ENCODE measurements at places on chromosomes 6 and 20. TPM values are rescaled to one million over a fixed set of nuclear protein-coding genes. Genes with fewer than 3 reads are reported as not detected.
A peak's percentile ranks its signal among the peaks of the same experiment; 100 is the strongest.

GRCh38 chr6:13563009-13563408 lies 11.4 kb upstream of the SIRT5 start:
- no peak overlapping the region for H3K27ac ChIP-seq
- no peak for DNase-seq
- H3K4me3 ChIP-seq, result no peak overlapping the region
- H3K27me3 ChIP-seq, result peaks cover 10% of the 10 kb centered on the region
- no peaks in the 10 kb centered on the region for H3K36me3 ChIP-seq

Gene DTNBP1
- 21.5 TPM for total RNA-seq

DNA sequence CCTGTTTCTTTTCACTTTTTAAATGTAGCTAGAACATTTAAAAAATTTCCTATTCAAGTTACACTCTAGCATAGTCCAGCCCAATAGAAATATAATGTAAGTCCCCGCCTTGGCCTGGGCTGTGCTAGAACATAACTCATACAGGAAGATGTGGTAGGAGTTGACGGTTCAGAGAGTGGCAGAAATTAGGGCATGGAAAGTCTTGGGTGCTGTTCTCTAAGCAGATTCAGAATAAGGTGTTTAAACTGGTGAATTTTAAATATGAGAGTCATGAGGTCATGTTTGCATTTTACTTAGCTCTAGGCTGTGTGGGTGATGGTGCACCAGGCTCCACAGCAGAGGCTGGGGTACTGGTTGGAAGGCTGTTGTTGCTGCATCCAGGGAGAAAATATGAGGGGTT lies 256.5 kb downstream of the FARS2 start:
- DNase-seq, result no peak
- H3K27ac ChIP-seq, result peak overlapping the region; percentile 61
- no peaks in the 10 kb centered on the region for H3K36me3 ChIP-seq

Gene HLA-B
- 3,852 TPM for total RNA-seq

Gene GMNN
- total RNA-seq, result 81.0 TPM

DNA sequence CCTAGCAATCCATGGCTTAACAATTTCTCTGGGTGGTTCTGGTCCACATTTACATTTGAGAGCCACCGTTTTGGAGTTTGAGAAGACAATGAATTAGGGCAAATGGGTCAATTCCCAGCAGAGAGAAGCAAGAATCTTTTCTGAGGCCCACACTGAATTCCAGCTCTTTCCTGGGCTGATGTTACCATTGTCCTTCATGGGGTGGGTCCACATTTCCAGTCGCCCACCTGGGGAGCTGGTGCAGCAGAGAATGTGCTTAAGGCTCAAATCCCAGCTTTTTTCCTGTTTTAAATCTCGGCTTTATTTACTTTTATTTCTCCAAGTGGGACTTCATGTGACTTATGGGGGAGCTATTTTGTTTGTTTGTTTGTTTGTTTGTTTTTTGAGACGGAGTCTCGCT lies 44.2 kb upstream of the TFAP2C start:
- H3K36me3 ChIP-seq, result no peaks in the 10 kb centered on the region
- H3K27ac ChIP-seq, result no peak overlapping the region
- peaks cover 12% of the 10 kb centered on the region for H3K27me3 ChIP-seq
- no peaks in the 10 kb centered on the region for H3K4me1 ChIP-seq
- DNase-seq, result no peak

- H3K27ac ChIP-seq, result no peak overlapping the region
- H3K4me3 ChIP-seq, result no peak overlapping the region
- no peak for DNase-seq
- peaks cover 7% of the 10 kb centered on the region for H3K27me3 ChIP-seq
These were observed 159.2 kb downstream of the RPS12 start for GRCh38 chr6:132973514-132973993.

GRCh38 chr6:105375797-105376196 lies 27.1 kb downstream of the PREP start:
- H3K27ac ChIP-seq, result no peak overlapping the region
- no peak for DNase-seq
- H3K4me3 ChIP-seq, result no peak overlapping the region
- peaks cover 6% of the 10 kb centered on the region for H3K36me3 ChIP-seq
- no peaks in the 10 kb centered on the region for H3K27me3 ChIP-seq

DNA sequence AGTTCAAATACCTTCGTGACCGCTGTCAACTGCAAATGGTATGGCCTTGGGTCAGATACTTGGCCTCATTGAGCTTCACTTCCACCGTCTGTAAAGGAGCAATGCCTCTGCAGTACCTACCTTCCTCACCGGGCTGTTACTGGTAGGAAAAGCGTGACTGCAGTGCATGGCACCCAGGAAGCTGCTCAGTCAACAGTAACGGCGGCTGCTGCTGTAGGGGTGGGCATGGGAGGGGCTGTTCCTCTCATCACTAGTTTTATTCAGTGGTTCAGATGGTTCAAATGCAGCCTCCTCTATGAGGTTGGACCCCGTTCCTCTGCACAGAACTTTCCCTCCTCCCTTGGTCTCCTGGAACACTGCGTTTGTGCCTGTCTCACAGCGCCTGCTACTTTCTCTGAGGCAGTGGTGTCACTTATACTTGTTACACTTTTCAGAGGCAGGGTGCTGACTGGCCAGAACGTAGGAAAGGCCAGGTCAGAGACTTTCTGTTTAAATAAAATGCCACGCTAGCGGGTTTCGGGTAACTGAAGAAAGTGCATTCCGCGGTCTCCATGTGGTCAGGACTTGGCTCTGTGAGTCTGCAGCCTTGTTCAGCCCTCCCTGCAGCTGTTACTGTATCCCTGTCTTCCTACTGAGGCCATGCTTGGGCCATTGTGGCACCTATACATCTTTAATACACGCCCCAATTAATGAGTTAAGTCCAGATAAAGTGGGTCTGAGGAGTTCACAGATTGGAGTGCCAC lies 279.6 kb downstream of the NRN1 start:
- no peaks in the 10 kb centered on the region for H3K27me3 ChIP-seq
- no peak for DNase-seq
- no peak overlapping the region for H3K4me3 ChIP-seq
- H3K4me1 ChIP-seq, result peaks cover 26% of the 10 kb centered on the region

DNA sequence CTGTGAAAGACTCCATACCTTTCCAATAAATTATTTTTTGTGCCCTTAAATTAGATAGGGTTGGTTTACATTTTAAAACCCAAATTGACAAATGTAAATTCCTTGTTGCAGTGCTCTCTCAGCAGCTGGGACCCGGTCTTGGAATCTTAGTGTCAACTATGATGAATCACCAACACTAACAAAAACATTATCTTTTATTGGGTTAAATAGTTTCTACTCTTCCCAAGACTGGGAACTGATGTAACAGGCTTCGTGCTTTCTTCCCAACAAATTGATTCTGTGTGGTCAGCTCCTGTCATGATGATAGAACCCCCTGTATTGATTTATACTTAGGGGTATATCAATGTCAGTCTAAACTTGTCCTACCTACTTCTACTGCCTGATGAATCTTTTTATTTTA lies 23.2 kb upstream of the AHI1 start:
- peaks cover 8% of the 10 kb centered on the region for H3K4me1 ChIP-seq
- no peak overlapping the region for H3K4me3 ChIP-seq
- H3K27me3 ChIP-seq, result no peaks in the 10 kb centered on the region
- DNase-seq, result no peak
- H3K27ac ChIP-seq, result no peak overlapping the region
- no peaks in the 10 kb centered on the region for H3K36me3 ChIP-seq

Gene PAK5
- total RNA-seq, result not detected

GRCh38 chr20:59958123-59958522 lies at the start of gene CDH26:
CDH26 (plus strand) TSS chr20:59958423; CDS start chr20:59958727, 304 bp downstream.
- no peak for DNase-seq
- H3K4me3 ChIP-seq, result no peak within 1 kb of the TSS
- no peaks in the 10 kb centered on the region for H3K36me3 ChIP-seq
- no peaks in the 10 kb centered on the region for H3K27me3 ChIP-seq
- H3K27ac ChIP-seq, result no peak within 1 kb of the TSS

GRCh38 chr20:45798935-45799642 lies 7.3 kb downstream of the DNTTIP1 start:
- H3K27ac ChIP-seq, result peak overlapping the region; percentile 30
- H3K4me1 ChIP-seq, result peaks cover 20% of the 10 kb centered on the region
- no peaks in the 10 kb centered on the region for H3K27me3 ChIP-seq
- peak overlapping the region; percentile 34 for H3K4me3 ChIP-seq
- H3K36me3 ChIP-seq, result peaks cover 27% of the 10 kb centered on the region

- H3K36me3 ChIP-seq, result no peaks in the 10 kb centered on the region
- H3K4me3 ChIP-seq, result no peak overlapping the region
- H3K27ac ChIP-seq, result no peak overlapping the region
- H3K4me1 ChIP-seq, result no peaks in the 10 kb centered on the region
- peaks cover 31% of the 10 kb centered on the region for H3K27me3 ChIP-seq
- no peak for DNase-seq
These were observed 50.7 kb upstream of the SIRPA start for GRCh38 chr20:1844325-1845162.

GRCh38 chr6:147888374-147888773 lies 379.9 kb downstream of the SAMD5 start:
- no peak overlapping the region for H3K4me3 ChIP-seq
- H3K27ac ChIP-seq, result no peak overlapping the region
- no peaks in the 10 kb centered on the region for H3K4me1 ChIP-seq
- no peak for DNase-seq
- no peaks in the 10 kb centered on the region for H3K27me3 ChIP-seq
- no peaks in the 10 kb centered on the region for H3K36me3 ChIP-seq

Gene ANKRD66
- total RNA-seq, result not detected

DNA sequence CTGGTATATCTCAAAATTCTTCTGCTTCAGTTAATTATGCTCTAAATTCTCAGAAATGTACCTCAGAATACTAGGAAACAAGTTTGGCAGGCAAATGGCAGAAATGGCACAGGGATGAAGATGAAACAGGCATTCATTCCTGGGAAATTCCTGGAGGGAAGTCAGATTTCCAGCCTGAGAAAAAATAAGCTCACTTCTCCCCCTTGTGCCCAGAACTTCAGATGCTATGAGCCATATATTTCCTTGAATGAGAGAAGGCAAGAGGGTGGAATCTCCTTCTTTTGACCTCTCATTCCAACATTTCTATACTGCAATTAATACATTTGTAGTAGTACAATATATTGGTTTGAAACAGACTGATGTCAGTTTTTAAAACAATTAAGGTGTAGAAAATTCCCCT lies 22.8 kb downstream of the RGS17 start:
- H3K4me3 ChIP-seq, result no peak overlapping the region
- no peak for DNase-seq
- H3K27me3 ChIP-seq, result peaks cover 12% of the 10 kb centered on the region

- no peaks in the 10 kb centered on the region for H3K4me1 ChIP-seq
- H3K36me3 ChIP-seq, result peaks cover 6% of the 10 kb centered on the region
- peaks cover 5% of the 10 kb centered on the region for H3K27me3 ChIP-seq
- no peak overlapping the region for H3K4me3 ChIP-seq
- no peak overlapping the region for H3K27ac ChIP-seq
- no peak for DNase-seq
These were observed 99.6 kb upstream of the SLC22A16 start for GRCh38 chr6:110575925-110576463.

GRCh38 chr6:2945153-2945452 lies 26.3 kb downstream of the SERPINB6 start:
- DNase-seq, result no peak
- H3K36me3 ChIP-seq, result peaks cover 26% of the 10 kb centered on the region
- H3K27me3 ChIP-seq, result no peaks in the 10 kb centered on the region
- peaks cover 56% of the 10 kb centered on the region for H3K4me1 ChIP-seq

- H3K27me3 ChIP-seq, result no peaks in the 10 kb centered on the region
- no peak for DNase-seq
- no peak overlapping the region for H3K4me3 ChIP-seq
- no peaks in the 10 kb centered on the region for H3K36me3 ChIP-seq
- no peak overlapping the region for H3K27ac ChIP-seq
These were observed 84.1 kb downstream of the TNFAIP3 start for GRCh38 chr6:137951064-137951597.

DNA sequence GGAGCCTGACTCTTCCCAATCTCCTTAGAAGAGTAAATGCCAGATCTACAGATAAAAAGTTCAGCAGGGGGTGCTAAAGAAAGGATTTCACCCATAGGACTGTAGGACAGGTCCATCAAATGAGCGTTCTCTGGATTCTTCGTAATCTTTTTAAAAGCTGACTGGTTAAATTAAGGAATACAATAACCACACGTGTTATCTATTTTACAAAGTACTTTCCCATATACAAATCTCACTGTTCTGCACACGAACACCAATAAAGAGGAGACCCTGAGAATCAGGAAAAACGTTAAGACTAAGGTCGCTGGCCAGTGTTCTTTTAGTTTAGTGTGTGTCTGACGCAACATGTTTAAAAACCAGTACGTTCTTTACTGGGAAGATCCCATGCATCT lies 542 bp downstream of the TUBE1 start:
- no peak overlapping the region for H3K27ac ChIP-seq
- no peak overlapping the region for H3K4me3 ChIP-seq
- H3K27me3 ChIP-seq, result peaks cover 26% of the 10 kb centered on the region
- DNase-seq, result no peak
- no peaks in the 10 kb centered on the region for H3K36me3 ChIP-seq

Gene RCAN2
- total RNA-seq, result 7.6 TPM

- H3K36me3 ChIP-seq, result no peaks in the 10 kb centered on the region
- peaks cover 3% of the 10 kb centered on the region for H3K4me1 ChIP-seq
- H3K4me3 ChIP-seq, result no peak overlapping the region
- DNase-seq, result no peak
These were observed 12.8 kb upstream of the SASH1 start for GRCh38 chr6:148329596-148330381.

Gene SIRPG
- 2.4 TPM for total RNA-seq

Gene FOXC1
- 0.36 TPM for total RNA-seq

Gene MRPL18
- 82.4 TPM for total RNA-seq

Gene PDYN
- total RNA-seq, result not detected

DNA sequence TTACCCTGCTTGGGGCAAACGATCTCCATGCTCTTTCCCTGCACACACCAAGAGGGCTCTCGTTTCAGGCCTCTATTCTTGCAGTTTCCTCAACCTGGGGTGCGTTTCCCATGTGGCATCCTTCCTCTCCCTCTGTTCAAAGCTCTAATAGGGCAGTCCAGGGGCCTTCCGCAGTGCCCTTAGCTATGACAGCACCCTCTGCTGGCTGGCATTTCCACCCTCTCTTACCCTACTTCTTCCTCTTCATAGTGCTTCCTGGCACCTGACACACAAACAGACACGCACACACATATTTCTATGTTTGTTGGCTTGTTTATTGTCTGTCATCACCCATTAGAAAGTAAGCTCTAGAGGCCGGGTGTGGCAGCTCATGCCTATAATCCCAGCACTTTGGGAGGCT lies 294.0 kb downstream of the CLIC5 start:
- H3K27ac ChIP-seq, result no peak overlapping the region
- DNase-seq, result no peak
- peaks cover 6% of the 10 kb centered on the region for H3K36me3 ChIP-seq
- H3K4me1 ChIP-seq, result peaks cover 8% of the 10 kb centered on the region
- peaks cover 5% of the 10 kb centered on the region for H3K27me3 ChIP-seq

- H3K4me3 ChIP-seq, result no peak overlapping the region
- no peak for DNase-seq
- H3K36me3 ChIP-seq, result no peaks in the 10 kb centered on the region
These were observed 91.1 kb upstream of the OPRM1 start for GRCh38 chr6:153947808-153948447.

- H3K36me3 ChIP-seq, result peaks cover 7% of the 10 kb centered on the region
- peaks cover 21% of the 10 kb centered on the region for H3K4me1 ChIP-seq
- no peak for DNase-seq
These were observed 36.4 kb upstream of the UTRN start for GRCh38 chr6:144248476-144249301.

Data from natural killer cell treated with Interleukin-12 subunit alpha and Interleukin-12 subunit beta and Interleukin-15 and Interleukin-18, amount 100 ng/mL, for 72 hours (primary cell).